ENCODE measurements at places on chromosomes 1 and 21.
A peak's percentile ranks its signal among the peaks of the same experiment; 100 is the strongest.

DNA sequence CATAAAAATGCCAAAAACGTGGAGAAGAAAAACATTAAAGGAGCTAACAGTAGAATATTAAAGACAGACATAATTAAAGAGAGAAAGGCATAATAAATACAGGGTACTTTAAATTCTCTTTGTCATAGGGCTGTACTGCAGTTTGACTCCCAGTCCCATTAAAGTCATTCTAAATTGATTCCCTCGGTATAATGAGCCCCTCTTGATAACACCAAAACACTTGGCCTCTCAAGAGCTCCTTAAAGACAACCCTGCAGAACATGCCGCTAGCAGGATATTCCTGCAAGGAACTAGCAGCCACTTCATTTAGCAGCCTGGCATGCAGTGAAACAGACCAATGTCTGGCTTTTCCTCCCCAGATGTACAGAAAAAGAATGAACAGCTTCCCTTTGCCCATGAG lies 273.8 kb upstream of the ESRRG start:
- no peak for DNase-seq

DNA sequence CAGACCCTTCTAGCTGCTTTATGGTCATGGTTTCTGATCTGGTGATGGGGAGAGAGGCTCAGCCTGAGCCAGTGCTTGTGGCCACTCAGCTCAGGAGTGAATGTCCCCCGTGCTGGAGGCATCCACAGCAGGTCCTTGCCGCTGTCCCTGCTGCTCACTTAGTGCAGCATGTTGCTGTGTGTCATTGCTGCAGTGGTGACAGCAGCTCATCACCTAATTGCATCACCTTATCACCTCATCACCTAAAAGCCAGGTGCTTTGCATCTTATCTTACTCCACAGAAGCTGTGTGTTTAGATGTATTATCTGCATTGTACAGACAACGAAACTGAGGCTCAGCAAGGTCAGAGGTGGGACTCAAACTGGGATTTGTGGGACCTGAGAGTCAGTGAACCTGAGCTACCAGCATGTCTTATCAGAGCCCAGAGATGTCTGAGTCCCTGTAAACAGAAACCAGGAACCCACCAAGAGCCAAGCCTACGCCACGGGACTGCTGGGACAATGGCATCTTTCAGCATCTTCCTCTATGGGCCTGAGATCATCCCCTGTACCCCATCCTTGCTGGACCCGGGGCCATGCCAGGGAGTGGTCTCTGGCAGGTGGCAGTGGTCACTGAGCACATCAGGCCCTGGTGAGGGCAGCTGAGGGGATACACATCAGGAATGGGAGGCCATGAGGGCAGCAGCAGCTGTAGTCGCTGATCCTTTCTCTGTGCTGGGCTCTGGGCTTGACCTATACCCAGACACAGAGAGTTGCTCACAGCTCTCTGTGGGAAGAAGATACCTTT lies 6.5 kb downstream of the PODN start:
- DNase-seq: no peak

DNA sequence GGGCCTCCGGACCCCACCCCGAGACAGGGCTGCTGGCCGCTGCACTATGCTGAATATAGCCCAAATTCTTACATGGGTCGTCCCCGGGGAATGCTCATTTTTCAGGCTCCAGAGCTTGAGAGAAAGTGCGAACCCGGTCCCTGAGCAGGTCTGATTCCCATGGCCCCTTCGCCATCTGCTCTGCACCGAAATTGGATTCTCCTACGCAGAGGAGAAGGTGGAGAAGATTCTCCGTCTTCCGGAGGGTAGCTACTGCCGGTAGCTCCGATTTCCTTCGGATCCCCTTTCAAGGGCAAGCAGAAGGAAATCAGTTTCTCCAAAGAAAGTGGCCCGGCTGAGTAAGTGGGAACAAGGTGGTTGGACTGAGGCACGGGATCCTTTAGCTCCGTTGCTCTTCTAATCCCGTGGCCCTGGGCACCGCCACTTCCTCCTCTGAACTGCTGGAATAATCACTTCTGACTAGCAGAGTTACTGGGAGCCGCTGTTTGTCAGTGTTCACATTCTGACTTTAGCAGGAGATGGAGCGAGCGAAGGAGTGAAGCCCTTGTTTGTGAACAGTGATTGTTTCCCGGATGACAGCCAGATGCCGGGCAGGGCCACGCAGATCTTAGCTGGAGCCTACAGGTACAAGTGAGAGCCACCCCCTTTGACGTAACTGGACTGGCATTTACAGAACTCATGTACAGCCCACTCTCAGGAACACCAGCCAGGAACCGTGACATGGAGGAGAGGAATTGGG lies 1.1 kb upstream of the ZNF496 start:
- peak; percentile 38 for DNase-seq

- DNase-seq: no peak
Measured at GRCh38 chr1:157968508-157968907, 24.9 kb upstream of the KIRREL1 start.

DNA sequence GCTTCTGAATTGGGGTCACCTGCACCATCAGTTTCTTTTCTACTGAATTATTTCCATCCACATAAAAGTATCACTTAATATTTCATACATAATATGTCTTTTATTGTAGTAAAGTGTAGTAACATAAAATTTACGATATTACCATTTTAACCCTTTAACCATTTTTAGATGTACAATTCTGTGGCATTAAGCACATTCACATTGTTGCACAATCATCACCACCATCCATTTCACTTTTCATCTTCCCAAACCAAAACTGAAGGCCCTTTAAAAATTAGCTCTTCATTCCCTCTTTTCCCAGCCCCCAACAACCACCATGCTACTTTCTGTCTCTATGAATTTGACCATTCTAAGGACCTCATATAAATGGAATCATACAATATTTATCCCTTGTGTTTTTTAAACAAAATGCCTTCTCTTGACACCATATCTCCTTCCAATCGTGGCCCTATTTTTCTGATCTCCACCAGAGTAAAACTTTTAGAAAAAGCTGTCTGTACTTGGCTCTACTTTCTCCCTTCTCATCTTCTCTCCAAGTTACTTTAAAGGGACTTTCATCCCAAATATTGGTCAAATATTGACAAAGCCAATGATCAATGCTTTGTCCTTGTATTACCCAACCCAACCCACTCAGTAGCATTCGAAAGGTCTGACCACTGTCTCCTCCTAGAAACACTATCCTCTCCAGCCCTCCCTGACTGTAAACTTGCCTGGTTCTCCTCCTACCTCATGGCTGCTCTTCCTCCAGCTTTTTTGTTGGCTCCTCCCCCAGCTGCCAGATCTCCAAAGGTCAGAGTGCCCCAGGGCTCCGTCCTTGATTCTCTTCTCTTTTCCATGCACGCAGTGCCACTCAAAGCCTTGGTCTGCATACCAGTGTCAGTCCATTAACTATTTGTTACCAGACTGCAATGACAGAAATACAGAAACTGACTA lies 44.7 kb downstream of the SLC30A10 start:
- no peak for DNase-seq

DNA sequence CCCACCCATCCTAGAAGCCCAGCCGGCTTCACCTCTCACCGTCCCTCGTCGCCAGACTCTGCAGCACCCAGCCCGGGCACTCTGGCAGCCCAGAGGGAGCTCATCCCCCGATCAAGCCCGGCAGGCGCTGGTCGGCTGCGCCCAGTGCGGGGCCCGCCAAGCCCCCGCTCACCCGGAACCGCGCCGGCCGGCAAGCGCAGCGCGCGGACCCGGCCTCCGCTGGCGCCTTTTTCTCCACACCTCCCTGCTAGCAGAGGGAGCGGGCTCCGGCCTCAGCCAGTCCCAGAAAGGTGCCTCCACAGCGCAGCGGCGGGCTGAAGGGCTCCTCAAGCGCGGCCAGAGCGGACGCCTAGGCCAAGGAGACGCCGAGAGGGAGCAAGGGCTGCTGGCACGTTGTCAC lies 2023.3 kb downstream of the NCAM2 start:
- no peak for DNase-seq

GRCh38 chr1:203085528-203086406 lies at the start of gene MYOG:
TSS of gene MYOG (minus strand) at chr1:203086012. CDS start at chr1:203085961, 51 bp downstream.
- no peak for DNase-seq

DNA sequence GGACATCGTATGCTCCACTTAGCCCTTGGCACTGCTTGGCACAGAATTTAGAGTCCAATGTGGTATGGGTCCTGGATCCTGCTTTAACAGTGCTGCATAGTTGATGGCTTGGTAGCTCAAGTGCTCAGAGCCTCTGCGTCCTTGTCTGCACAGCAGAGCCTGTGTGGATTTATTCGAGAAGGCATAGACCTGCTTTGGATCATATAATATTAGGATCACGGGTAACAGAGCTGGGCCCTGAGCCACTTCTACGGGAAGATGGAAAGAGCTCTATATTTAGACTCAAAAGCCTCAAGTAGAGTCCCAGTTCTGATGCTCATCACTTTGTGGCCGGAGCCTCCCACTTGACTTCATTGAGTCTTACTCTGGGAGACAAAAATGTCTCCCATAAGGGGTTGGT lies 164.4 kb upstream of the EDN2 start:
- no peak for DNase-seq

GRCh38 chr21:36820176-36821031 lies 121.5 kb downstream of the SIM2 start:
- no peak for DNase-seq

DNA sequence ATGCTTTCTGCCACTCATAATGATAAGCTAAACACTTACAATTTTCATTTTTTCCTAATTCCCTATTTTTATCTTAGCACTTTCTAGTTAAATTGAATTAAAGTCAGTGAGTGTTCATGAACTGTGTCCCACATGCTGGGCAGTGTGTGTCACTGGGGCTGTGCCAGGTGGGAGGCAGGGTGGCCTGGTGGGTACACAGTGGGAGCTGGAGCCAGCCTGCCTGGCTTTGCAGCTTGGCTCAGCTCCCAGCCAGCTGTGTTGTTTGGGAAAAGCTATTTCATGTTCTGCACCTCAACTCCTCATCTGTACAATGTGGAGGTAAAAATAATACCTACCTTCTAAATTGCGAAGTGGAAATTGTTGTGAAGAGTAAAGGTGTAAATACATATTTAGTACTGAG lies 238.4 kb downstream of the PLA2G4A start:
- DNase-seq: no peak

- DNase-seq: no peak
Measured at GRCh38 chr21:41411449-41412089, 14.5 kb upstream of the MX1 start.

- no peak for DNase-seq
Measured at GRCh38 chr21:41634211-41634694, 126.3 kb upstream of the TMPRSS2 start.

GRCh38 chr21:27690426-27690825 lies 723.5 kb upstream of the ADAMTS5 start:
- no peak for DNase-seq

DNA sequence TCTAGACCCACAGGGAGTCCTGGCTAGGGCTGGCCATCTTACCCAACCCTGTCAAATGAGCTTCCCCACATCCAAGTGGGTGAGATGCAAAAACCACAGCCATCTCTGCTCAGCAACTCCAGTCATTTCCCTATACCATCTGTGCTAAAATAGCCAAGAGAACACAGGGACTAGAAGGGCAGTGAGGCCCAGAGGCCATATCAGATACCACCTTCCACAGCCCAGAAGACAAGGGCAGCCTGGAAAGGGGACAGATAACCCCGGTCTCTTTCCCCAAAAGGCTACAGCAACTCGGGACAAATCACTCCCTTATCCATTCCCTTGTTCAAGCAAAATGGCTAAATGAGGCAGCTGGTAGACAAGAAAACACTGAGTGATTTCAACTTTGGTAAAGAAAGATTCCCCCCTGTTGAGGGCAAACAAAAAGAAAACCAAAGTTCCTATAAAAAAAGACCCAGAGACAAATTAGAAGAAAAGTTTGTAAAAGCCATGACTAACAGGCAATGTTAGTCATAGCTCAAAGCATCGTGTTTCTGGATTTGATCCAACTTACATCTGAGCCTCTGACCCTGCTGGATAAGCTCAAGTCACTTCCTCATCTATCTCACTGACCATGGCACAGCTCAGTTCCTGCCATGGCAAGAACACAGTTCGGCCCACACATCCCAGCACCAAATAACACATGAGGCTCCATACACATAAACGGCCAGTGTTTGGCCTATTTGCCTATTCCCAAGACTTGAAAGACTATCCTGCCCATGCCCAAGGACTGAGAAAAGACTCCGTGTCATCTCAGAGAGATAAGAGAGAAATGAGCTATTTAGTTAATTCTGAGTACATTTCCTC lies 3.1 kb downstream of the LAMB3 start:
- DNase-seq: peak; percentile 73

GRCh38 chr1:232109391-232109790 lies 482.8 kb downstream of the DISC1 start:
- no peak for DNase-seq

GRCh38 chr1:27522432-27523336 lies 32.7 kb upstream of the WASF2 start:
- no peak for DNase-seq

DNA sequence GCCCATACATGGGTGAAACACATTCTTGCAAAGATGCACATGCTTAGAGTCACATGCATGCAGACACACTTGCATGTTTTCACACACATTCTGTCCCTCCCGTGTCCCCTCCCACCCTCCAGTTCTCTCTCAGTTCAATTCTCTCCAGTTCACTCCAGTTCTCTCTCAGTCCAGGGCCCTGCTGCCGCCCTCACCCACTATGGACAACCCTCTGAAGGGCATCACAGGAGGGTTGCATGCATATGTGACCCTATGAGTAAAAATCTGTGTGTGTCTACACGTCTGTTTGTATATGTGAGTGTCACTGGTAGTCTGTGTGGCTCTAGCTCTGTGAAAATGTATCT lies 21.8 kb upstream of the ADGRB2 start:
- DNase-seq: no peak

- DNase-seq: no peak
Measured at GRCh38 chr21:38343691-38344090, 86.9 kb downstream of the KCNJ15 start.

GRCh38 chr1:226981838-226982237 lies 41.7 kb downstream of the COQ8A start:
- no peak for DNase-seq

GRCh38 chr21:35932232-35932911 lies 128.0 kb downstream of the SETD4 start:
- peak; percentile 68 for DNase-seq

- no peak for DNase-seq
Measured at GRCh38 chr1:171379846-171380245, 65.9 kb downstream of the FMO4 start.

- no peak for DNase-seq
Measured at GRCh38 chr1:246661451-246661850, 62.8 kb upstream of the SCCPDH start.

GRCh38 chr1:111542187-111542586 lies 38.8 kb upstream of the ADORA3 start:
- no peak for DNase-seq

- no peak for DNase-seq
Measured at GRCh38 chr1:201167041-201167991, 13.0 kb upstream of the TMEM9 start.
